ENCODE measurements at places on chromosomes 4 and X. TPM values are rescaled to one million over a fixed set of nuclear protein-coding genes. Genes with fewer than 3 reads are reported as not detected.

Gene TEX11
- 0.14 TPM for polyA plus RNA-seq

Gene CSAG2
- not detected for polyA plus RNA-seq

Gene PPARGC1A
- 5.1 TPM for polyA plus RNA-seq

Gene XG
- 1.6 TPM for polyA plus RNA-seq

Gene USP17L17
- not detected for polyA plus RNA-seq

Gene MID1IP1
- polyA plus RNA-seq, result 13.2 TPM

Gene CT55
- 0.36 TPM for polyA plus RNA-seq

Gene POU4F2
- polyA plus RNA-seq, result not detected

Gene SRPK3
- 145 TPM for polyA plus RNA-seq

Gene STX18
- not detected for polyA plus RNA-seq

Gene CTAG2
- polyA plus RNA-seq, result not detected

Gene LRCH2
- 3.5 TPM for polyA plus RNA-seq

Gene MAGEA2
- not detected for polyA plus RNA-seq

Gene EVC
- 15.7 TPM for polyA plus RNA-seq

Gene DMP1
- polyA plus RNA-seq, result not detected

Gene ZNF81
- polyA plus RNA-seq, result 5.1 TPM

Gene RNF128
- 7.3 TPM for polyA plus RNA-seq

Gene APOOL
- polyA plus RNA-seq, result 64.4 TPM

Gene RHOXF2
- polyA plus RNA-seq, result not detected

Gene ZAR1
- polyA plus RNA-seq, result not detected

Gene GIMD1
- not detected for polyA plus RNA-seq

Gene CT45A3
- 2.7 TPM for polyA plus RNA-seq

Gene SH3TC1
- polyA plus RNA-seq, result 13.1 TPM
